ENCODE measurements at places on chromosomes 5 and 9.
A peak's percentile ranks its signal among the peaks of the same experiment; 100 is the strongest.

- peak; percentile 88 for DNase-seq
Measured at GRCh38 chr9:15999422-16000339, 446.8 kb downstream of the CCDC171 start.

DNA sequence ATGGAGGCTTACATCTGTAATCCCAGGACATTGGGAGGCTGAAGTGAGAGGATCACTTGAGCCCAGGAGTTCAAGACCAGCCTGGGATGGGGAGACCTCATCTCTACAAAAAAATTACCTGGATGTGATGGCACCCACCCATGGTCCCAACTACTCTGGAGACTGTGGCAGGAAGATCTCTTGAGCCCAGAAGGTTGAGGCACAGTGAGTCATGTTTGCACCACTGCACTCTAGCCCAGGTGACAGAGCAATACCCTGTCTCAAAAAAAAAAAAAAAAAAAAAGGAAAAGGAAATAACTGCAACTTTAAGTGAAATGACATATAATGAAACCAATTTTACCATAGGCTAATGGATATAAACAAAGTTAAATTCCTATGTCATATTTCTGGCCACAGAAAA is 152.1 kb upstream of the DHFR start:
- DNase-seq: no peak

DNA sequence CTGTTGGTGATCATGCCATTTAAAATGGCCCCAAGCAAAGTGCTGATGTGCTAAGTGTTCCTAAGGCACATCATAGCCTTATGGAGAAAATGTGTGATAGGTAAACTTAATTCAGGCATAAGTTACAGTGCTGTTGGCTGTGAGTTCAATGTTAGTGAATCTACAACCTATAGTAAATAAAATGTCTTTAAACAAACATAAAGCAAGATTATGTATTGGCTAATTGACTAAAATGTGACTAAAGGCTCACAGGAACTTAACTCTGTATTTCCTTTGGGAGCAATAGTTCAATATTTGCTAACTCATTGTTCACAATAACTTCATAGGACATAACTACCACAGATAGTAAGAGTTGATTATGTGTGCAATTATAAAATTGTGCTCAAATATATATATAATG is 49.4 kb upstream of the LRRC19 start:
- DNase-seq: no peak

GRCh38 chr5:44356231-44356630 is 33.0 kb downstream of the FGF10 start:
- DNase-seq: no peak

DNA sequence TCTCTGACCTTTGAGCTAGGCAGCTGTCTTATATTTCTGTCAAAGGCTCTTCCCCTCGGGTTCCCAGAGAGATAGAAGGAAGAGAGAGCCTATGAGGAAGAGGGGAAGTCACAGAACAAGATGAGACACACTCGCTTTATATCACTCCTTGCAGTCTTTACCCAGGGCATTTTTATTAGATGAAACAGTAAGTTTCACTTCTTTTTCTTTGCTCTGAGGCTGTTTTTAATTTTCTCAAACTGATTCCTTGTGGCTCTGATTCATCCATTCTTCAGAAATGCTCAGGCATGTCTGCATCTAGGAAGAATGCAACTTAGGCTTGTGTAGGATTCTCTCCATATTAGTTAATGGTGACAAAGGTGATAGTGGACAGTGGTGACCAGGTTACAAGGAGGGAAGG is 132.9 kb upstream of the CHD1 start:
- peak; percentile 46 for DNase-seq

DNA sequence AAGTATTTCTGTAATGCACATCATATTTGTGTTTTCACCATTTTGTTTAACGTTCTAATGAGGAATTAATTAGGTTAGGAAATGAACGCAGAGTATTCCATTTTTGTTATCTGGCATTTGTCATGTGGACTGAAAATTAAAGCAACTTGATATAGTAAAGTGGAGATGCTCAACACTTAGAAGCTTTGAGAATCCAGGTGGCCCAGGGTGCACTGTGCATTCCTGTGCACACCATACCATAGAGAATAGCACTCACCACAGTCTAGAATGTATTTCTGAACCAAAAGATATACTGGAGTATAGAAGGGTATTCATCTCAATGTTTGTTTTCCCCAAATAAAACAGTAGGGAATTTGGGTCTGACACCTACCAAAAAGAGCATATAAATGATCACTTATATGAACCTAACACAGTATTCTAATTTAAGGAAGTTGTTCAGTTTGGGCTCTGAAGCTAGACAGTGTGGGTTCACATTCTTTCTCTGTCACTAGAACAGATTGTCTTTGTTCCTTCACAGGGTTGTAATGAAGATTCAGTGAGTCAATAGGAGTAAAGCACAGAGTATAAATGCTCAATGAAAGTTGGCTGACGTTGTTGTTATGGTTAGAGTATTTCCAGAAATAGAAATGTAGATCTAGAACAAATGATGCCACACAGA is 125.6 kb upstream of the DMRT1 start:
- no peak for DNase-seq

- no peak for DNase-seq
Measured at GRCh38 chr5:91219803-91220371, 163.2 kb downstream of the ARRDC3 start.

DNA sequence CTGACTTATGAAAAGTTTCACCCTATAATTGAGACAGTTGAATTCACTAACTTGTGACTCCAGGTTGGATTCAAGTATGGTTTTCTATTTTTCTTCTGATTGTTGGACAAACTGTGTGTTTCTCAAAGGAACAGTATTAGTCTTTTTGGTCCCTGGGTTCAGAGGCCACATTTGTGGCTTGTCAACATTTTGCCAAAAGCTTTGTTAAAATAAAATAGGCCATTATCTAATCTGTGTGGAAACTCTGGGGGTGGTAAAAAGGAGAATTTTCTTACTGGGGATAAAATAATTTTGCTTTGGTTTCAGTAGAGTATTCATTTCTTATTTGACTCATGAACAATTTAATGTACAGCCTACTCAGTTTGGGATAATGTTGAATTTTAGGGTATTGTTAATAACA is 166.3 kb downstream of the TMEM167A start:
- no peak for DNase-seq

DNA sequence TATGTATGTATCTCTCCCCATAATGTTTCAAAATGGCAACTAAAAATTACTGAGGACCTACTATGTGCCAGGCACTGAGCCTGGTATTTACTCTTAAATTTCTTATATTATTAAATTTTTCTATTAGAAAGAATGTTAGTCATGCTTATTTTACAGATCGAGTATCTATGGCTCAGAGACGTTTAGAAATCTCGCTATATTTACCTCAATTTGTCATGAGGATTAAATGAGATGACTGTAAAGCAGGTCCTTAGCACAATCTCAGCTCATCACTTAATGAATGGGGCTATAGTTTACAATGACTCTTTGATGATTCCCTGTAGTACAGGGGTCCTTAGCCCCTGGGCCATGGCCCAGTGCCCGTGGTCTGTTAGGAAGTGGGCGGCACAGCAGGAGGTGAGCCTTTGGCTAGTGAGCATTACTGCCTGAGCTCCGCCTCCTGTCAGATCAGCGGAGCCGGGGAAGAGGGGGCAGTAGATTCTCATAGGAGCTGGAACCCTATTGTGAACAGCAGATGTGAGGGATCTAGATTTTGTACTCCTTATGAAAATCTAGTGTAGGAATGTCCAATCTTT is 15.5 kb downstream of the ENC1 start:
- no peak for DNase-seq
